Upper lobe of left lung (tissue), 6 donors: ENCODE measurements at places on chromosomes 12 and 14.

DNA sequence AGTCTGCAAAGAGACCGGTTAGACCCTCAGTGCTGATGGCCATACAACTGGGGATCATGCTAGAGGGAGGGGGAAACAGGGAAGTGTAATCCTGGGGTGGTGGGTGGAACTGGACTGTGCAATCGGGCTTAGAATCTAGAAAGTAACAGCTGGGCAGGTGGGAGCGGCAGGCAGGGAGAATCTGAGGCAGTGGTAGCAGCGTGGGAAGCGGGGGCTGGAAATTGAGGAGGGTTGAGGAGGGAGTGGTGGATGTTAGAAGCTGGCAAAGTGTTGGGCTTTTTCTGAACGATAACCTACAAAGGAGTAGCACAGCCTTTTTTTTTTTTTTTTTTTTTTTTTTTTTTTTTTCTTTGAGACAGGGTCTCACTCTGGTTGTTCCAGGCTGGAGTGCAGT is 3.1 kb upstream of the IGFBP6 start:
- no peaks in the 10 kb centered on the region for H3K27me3 ChIP-seq
- no peak overlapping the region for H3K4me3 ChIP-seq
- DNase-seq: no peak
- peaks cover 32% of the 10 kb centered on the region for H3K4me1 ChIP-seq
- H3K27ac ChIP-seq: no peak overlapping the region

- no peak overlapping the region for H3K4me3 ChIP-seq
- no peaks in the 10 kb centered on the region for H3K36me3 ChIP-seq
- H3K27ac ChIP-seq: no peak overlapping the region
Measured at GRCh38 chr14:85475113-85475512, 54.8 kb upstream of the FLRT2 start.

DNA sequence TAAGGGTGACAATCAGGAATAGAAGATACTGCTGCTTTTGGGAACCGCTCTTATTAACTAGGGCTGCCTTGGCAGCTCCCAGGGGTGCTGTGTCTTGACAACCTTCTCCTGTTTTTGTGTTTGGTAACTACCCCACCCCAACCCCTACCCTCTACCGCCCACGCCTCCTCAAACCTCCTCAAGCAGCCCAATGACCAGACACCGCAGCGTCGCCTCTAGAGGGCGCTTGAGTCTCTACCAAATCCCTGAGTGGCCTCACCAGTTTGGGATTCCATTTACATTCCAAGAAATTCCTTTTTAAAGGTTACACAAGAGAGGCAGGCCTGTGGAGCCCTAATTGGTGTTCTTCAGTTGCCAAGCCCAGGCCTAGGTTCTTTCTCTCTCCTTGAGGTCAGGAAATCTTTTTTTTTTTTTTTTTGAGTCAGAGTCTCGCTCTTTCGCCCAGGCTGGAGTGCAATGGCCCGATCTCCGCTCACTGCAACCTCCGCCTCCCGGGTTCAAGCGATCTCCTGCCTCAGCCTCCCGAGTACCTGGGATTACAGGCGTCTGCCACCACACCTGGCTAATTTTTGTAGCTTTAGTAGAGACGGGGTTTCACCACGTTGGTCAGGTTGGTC is 72.4 kb upstream of the USP44 start:
- no peak for DNase-seq
- no peaks in the 10 kb centered on the region for H3K27me3 ChIP-seq
- peak overlapping the region; percentile 23 for H3K27ac ChIP-seq
- H3K36me3 ChIP-seq: no peaks in the 10 kb centered on the region
- no peak overlapping the region for H3K4me3 ChIP-seq

GRCh38 chr14:97283426-97283825 is 486.2 kb downstream of the VRK1 start:
- no peaks in the 10 kb centered on the region for H3K36me3 ChIP-seq
- no peak for DNase-seq
- no peak overlapping the region for H3K4me3 ChIP-seq
- no peak overlapping the region for H3K27ac ChIP-seq
- H3K27me3 ChIP-seq: no peaks in the 10 kb centered on the region

- H3K27ac ChIP-seq: no peak overlapping the region
- H3K36me3 ChIP-seq: no peaks in the 10 kb centered on the region
- DNase-seq: no peak
- peaks cover 16% of the 10 kb centered on the region for H3K4me1 ChIP-seq
Measured at GRCh38 chr12:52181746-52182145, 10.1 kb downstream of the KRT80 start.

DNA sequence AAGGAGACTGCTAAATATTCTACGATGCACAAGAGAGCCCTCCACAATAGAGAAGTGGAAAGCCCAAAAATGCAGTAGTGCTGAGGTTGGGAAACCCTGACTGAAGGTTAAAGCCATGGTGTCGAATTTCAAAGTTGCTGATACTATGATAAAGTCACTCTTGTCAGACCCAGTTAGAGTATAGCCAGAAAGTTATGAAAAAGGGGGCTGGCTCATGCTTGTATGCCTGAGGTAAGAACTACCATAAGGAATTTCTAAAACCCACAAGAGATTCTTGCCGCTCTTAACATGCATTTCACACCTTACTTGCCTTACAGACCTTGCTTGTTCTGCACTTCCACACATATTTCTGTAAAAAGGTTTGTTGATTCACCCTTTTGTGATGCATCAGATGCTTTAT is 184.6 kb downstream of the SLC6A15 start:
- no peaks in the 10 kb centered on the region for H3K36me3 ChIP-seq
- no peak overlapping the region for H3K4me3 ChIP-seq
- H3K27me3 ChIP-seq: no peaks in the 10 kb centered on the region
- no peak overlapping the region for H3K27ac ChIP-seq

- peak overlapping the region; percentile 93 for H3K27ac ChIP-seq
- peaks cover 8% of the 10 kb centered on the region for H3K4me1 ChIP-seq
- no peaks in the 10 kb centered on the region for H3K36me3 ChIP-seq
- H3K27me3 ChIP-seq: peaks cover 4% of the 10 kb centered on the region
Measured at GRCh38 chr14:91835920-91836843, 31.2 kb downstream of the TC2N start.

GRCh38 chr12:107267604-107268003 is 174.3 kb upstream of the CRY1 start:
- no peak for DNase-seq
- H3K36me3 ChIP-seq: no peaks in the 10 kb centered on the region
- no peak overlapping the region for H3K27ac ChIP-seq
- no peaks in the 10 kb centered on the region for H3K27me3 ChIP-seq
- H3K4me3 ChIP-seq: no peak overlapping the region
- H3K4me1 ChIP-seq: no peaks in the 10 kb centered on the region

DNA sequence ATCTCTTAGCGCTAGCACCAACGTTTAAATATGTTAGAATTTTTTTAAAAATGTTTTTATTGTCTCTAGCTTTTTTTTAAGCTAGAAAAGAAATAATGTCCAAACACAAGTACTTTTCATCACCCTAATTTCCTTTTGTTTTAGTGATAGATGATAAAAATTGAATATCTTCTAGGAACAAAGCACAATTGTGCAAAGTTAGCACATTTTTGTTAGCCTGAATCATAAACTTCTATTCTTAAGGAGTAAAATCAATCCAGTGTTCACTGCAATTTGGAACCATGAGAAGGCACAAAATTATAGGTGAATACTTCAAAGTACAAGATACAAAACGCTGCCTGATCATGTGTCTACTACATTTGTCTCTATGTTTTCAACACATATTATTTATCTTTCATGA is 408.5 kb upstream of the RPL10L start:
- H3K27me3 ChIP-seq: no peaks in the 10 kb centered on the region
- no peak overlapping the region for H3K27ac ChIP-seq
- H3K4me3 ChIP-seq: no peak overlapping the region
- no peaks in the 10 kb centered on the region for H3K4me1 ChIP-seq
- no peaks in the 10 kb centered on the region for H3K36me3 ChIP-seq
- DNase-seq: no peak

DNA sequence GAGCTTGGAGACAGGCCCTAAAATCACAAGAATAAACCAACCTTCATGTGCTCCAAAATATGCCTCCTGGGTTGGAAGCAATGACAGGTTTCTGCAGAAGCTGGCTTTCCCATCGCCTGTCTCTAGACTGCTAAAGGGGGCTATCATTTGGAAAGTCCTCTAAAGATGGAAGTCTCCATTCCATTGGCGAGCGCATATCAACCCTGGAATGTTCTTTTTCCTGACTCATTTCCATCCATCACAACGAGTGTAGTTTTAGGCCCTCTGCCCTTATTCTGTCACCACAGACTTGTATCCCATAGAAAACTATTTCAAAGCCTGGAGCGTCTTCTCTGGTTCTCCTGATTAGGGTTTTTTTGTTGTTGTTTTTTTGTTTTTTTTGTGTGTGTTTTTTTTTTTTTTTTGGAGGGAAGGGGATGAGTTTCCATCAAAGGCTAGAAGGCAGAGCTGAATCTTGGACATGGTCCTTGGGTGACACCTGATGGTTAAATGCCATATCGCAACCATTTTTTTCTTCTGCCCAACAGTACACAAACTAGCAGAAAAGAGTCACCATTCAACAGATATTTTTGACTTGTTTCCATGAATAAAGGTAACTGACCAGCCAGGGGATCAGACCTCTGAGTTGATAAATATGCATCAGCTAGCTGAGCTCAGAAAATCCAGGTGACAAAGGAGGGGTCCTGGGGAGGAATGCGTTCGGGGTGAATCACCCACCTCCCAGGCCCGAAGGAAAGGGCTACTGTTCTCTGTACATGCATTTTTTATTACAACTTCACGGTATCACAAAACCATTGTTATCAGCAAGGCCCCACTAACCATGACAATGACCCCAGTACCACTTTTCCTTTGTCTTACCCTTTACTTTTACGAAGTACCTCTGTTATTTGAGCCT is 40.5 kb downstream of the KCNA5 start:
- H3K27ac ChIP-seq: no peak overlapping the region
- no peaks in the 10 kb centered on the region for H3K27me3 ChIP-seq

GRCh38 chr12:91984556-91984955 is 161.1 kb downstream of the BTG1 start:
- no peak for DNase-seq
- peaks cover 14% of the 10 kb centered on the region for H3K4me1 ChIP-seq
- no peaks in the 10 kb centered on the region for H3K27me3 ChIP-seq
- no peaks in the 10 kb centered on the region for H3K36me3 ChIP-seq
- H3K4me3 ChIP-seq: no peak overlapping the region

GRCh38 chr12:123233505-123234308 is 471 bp downstream of the MTRFR start:
- H3K36me3 ChIP-seq: no peaks in the 10 kb centered on the region
- DNase-seq: no peak
- no peaks in the 10 kb centered on the region for H3K27me3 ChIP-seq

GRCh38 chr12:62436164-62436503 is 30.5 kb upstream of the MON2 start:
- H3K4me1 ChIP-seq: peaks cover 10% of the 10 kb centered on the region
- no peaks in the 10 kb centered on the region for H3K36me3 ChIP-seq
- no peak overlapping the region for H3K4me3 ChIP-seq
- H3K27ac ChIP-seq: no peak overlapping the region
- DNase-seq: no peak

DNA sequence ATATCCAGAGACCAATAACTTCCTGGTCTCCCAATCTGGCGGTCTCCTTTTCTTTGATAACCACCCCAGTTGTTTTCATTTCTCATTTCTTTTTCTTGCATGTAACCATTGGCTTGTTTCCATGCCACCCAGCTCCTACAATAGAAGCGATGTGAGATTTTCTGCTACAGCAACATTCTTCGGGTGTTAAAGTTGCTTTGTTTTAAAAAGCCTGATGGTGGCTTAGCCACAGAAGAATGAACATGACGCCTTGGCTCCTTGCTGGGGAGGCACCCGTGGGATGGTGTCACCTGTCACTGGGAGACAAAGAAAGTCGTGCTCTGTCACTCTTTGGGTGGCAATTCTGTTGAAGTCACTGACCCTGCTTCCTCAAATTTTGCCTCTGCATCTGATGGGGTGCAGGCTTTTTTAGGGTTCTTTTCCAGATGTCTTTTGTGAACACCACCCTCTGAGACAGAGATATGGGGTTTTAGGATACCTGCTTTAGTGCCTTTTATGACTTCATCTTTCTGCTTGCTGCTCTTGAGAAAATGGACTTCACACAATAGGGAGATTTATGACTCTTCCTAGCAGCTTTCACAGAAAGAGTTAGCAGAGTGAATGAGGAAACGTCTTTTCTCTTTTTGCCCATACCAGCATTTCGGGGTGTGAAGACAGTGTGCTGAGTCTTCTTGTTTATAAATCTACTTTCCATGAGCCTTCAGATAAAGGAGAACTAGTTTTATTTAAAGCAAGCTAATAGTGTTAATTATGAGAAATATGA is 265.3 kb upstream of the TBX3 start:
- H3K27ac ChIP-seq: peak overlapping the region; percentile 42
- no peak for DNase-seq
- no peaks in the 10 kb centered on the region for H3K27me3 ChIP-seq
- no peak overlapping the region for H3K4me3 ChIP-seq
- H3K4me1 ChIP-seq: peaks cover 5% of the 10 kb centered on the region

DNA sequence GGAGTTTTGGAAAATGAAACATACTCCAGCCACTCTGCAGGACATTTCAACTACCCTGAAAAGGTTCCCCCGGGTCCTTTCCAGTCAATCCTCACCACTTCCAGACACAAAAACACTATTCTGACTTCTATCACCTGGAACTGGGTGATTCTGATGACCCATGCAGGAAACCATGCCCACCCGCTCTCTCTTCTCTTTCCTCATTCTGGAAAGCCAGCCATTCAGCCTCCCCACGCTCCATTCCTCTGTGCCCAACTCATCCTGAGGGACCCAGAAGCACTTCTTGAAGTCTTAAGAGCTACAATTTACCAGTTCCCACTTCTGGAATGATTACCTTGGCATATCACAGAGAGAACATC is 3.2 kb downstream of the CCDC88C start:
- DNase-seq: no peak
- peaks cover 46% of the 10 kb centered on the region for H3K4me1 ChIP-seq
- H3K27ac ChIP-seq: peak overlapping the region; percentile 45
- H3K27me3 ChIP-seq: no peaks in the 10 kb centered on the region
- H3K36me3 ChIP-seq: no peaks in the 10 kb centered on the region

- H3K27me3 ChIP-seq: no peaks in the 10 kb centered on the region
- DNase-seq: no peak
- no peaks in the 10 kb centered on the region for H3K36me3 ChIP-seq
- H3K27ac ChIP-seq: no peak overlapping the region
- peaks cover 5% of the 10 kb centered on the region for H3K4me1 ChIP-seq
Measured at GRCh38 chr14:90487031-90487430, 90.2 kb downstream of the CALM1 start.

- no peak overlapping the region for H3K4me3 ChIP-seq
- H3K4me1 ChIP-seq: no peaks in the 10 kb centered on the region
- H3K27me3 ChIP-seq: no peaks in the 10 kb centered on the region
- no peak overlapping the region for H3K27ac ChIP-seq
- no peak for DNase-seq
Measured at GRCh38 chr12:129807136-129807535, 96.7 kb downstream of the TMEM132D start.
